ENCODE measurements at places on chromosomes 3 and 15.

GRCh38 chr3:123798550-123798949 is 85.6 kb downstream of the MYLK start:
- DNase-seq: no peak

GRCh38 chr3:29697989-29698388 is 417.1 kb downstream of the RBMS3 start:
- DNase-seq: peak; percentile 1

DNA sequence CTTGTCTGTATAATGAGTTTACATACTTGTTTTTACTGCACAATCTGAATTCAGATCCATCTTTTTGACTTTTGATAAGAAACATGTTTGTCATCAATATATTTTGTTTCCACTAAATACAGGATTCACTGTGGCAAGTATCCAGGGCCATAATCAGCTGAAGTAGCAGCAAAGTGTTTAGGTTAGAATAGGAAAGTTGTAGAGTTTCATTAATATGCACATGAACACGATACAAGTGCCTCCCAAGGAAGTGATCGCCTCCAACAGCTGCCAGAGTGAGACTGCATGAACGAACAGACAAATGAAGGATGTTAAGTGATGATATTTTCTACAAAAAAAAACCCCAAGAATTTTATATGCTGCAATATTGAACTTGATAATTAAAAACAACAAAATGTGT is 204.3 kb downstream of the TBL1XR1 start:
- no peak for DNase-seq

- DNase-seq: no peak
Observed at GRCh38 chr3:172550347-172550943, 27.2 kb upstream of the TNFSF10 start.

DNA sequence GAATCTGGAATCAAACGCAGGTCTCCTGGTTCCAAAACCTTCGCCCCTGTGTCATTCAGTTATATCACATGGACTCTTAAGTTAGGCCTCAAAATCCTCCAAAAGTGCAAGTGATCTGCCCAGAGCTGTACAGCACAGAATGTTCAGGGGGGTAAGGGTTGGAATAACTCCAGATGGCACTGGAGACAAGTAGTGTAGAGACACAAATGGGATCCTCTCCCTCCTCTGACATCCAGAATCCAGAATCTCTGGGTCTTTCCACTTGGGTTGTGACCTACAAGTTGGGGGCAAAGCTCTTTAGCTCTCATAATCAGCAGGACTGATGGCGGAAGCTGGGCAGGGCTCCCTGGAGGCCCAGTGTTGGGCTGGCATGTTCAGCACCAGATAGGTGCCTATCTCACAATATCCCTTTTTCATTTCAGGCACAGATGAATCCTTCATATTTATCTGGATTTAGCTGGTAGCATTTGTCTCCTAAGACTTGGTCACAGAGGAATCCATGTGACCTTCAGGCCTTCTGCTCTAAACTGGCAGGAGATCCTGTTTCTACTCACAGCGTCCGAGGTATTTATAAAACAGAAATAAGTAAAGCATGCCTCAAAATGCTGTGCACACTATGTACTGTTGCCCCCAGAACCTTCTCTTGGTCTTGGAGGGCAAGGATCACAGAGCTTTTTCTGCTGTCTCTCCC is 15.4 kb downstream of the ABHD2 start:
- DNase-seq: no peak

DNA sequence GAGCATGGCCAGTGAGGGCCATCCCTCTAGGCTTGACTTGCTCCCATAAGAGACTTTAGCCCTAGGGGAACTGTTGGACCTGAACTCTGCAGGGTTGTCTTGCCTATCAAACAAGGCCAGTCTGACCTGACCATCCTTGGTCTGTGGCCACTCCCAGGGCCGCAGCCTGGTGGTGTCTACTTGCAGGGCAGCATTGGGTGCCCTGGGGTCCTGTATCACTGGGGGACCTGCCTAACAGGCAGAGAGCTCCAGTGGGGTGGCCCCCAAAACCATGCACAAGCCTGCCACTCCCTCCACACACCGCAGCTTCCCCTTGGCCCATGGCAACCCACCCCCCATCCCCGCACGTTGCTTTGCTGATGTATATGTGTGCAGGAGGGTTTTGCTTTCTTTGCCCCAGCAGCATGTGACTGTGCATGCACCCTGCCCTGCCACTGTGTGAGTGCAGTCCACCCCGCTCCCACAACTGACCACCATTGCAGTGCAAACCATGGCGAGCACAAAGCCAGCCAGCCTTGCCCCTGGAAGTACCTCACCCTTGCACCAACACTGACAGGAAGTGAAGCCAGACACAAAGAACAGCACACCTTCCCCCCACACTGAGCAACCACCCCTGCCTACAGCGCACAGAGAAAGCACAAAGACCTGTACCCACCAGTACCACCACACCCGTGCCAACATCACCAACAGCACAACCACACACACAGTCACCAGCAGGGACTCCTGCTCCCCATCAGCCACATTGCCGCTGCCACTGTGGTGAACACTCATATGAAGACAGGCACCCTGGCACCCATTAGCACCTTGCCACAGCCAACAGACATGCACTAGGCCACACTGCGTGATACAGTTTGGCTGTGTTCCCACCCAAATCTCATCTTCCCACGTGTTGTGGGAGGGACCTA is 88.8 kb downstream of the SENP7 start:
- no peak for DNase-seq

GRCh38 chr15:61025308-61025707 is 203.8 kb downstream of the RORA start:
- no peak for DNase-seq

GRCh38 chr3:46442576-46443530 is 21.9 kb downstream of the LTF start:
- DNase-seq: no peak

DNA sequence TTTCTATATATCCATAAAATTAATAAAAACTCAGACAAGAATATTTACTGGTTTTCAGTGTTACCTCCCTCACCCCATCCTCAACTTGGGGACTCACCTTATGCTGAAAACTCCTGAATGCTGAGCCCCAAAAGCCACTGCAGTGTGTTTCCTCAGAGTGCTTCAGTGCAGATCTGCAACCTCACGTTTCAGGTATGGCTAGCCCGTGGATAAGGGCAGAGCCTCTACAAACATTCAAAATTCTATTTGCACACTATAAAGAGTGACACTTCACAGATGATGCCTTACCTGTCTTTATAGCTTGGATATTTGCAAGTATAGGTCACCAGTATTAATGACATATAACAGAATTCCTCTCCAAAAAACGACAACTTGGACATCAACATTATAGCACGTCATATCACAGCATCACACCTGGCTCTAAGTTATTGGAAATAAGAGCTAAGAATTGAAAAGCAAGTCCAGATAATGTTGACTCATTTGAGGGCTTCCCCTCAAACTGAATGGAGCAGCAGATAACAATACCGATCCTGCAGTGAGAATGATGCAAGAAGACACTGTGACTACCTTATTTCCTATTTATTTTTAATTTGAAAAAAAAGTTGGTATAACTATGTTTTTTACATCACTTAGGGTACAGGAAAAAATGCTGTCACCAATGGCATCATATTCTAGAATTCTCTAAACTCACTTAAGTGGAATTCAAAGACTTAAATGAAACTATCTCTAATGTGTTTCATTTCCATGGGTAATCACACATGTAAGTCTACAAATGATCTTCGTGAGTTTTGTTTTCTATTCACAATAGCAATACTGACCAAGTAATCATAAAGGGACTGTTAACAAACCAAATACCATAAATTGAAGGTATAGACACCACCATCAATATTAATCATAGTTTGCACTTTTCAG is 40.7 kb upstream of the RSL24D1 start:
- DNase-seq: no peak

DNA sequence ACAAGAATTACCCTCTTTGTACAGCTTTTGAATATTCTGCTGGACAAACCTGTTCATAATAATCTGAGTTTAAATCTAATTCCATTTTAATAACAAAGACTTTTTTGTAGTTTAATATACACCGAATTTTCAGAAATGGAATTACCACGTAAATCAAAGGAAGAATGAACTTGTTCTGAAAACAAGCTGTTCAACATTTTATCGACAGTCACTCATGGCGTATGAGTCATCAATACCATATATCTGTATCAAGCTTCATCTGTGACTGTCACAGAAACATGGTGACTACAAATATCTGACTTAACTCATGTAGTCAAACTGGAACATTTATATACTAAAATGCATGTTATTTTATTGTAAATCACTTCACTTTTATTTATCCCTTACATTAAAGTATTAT is 90.0 kb downstream of the EFL1 start:
- no peak for DNase-seq

DNA sequence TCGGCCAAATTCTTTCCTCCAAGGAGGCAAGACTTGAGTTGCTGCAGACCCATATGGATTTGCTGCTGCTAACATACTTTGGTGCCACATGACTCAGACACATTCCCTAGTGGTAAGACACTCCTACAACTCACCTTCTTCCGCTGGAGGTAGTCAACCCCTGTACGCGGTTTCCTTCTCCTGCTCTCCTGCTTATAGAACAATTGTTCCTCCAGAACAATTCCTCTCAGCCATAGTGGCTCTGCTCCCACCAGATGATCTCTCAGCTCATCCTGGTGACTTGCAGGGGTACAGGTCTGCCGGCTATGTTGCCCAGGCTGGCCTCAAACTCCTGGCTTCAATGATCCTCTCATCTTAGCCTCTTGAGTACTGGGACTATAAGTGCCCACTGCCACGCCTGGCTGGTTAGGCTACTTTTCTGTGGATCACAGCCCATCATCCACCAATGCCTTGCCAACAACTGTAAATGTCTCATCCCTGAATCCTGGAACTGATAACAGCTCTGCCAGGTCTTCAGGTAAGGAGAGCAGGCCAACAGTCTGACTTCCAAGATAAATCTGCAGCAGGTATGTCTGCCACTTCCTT is 2.4 kb upstream of the CXCR6 start:
- DNase-seq: peak; percentile 83
